ENCODE measurements at places on chromosomes 2 and 18. TPM values are rescaled to one million over a fixed set of nuclear protein-coding genes. Genes with fewer than 3 reads are reported as not detected.

Gene SPHKAP
- not detected for total RNA-seq

Gene ABCA12
- total RNA-seq: 0.15 TPM

Gene ASB18
- total RNA-seq: not detected

Gene SNTG2
- total RNA-seq: not detected

Gene ANO7
- total RNA-seq: 2.5 TPM

Gene SULT1C2
- total RNA-seq: 0.48 TPM

Gene KIAA2012
- not detected for total RNA-seq

Gene GPAT2
- not detected for total RNA-seq

Gene CNRIP1
- total RNA-seq: 1.9 TPM

Gene GRHL1
- 1.2 TPM for total RNA-seq

Gene DLGAP1
- 0.01 TPM for total RNA-seq

Gene SFTPB
- total RNA-seq: 0.13 TPM

Gene ITGA4
- total RNA-seq: 2.0 TPM

Gene WNT6
- total RNA-seq: 0.13 TPM

Gene CENPA
- total RNA-seq: 57.9 TPM

Gene SERPINB12
- not detected for total RNA-seq

Gene IL36G
- not detected for total RNA-seq

Gene ZBTB7C
- total RNA-seq: 0.02 TPM

Gene SIGLEC15
- 0.09 TPM for total RNA-seq

Gene UPP2
- total RNA-seq: not detected

Gene TWSG1
- total RNA-seq: 19.0 TPM

Gene TXNL1
- 61.6 TPM for total RNA-seq

Gene KCNF1
- 21.8 TPM for total RNA-seq

Gene MFSD2B
- 0.14 TPM for total RNA-seq

Gene PPP3R1
- total RNA-seq: 58.9 TPM
